ENCODE measurements at places on chromosomes 3 and 15. TPM values are rescaled to one million over a fixed set of nuclear protein-coding genes. Genes with fewer than 3 reads are reported as not detected.

Gene DBR1
- total RNA-seq = 14.5 TPM

Gene PCSK6
- 11.6 TPM for total RNA-seq

Gene B3GNT5
- 1.00 TPM for total RNA-seq

Gene LRIG1
- 47.4 TPM for total RNA-seq

Gene SEMA3B
- total RNA-seq = 31.8 TPM

Gene MGLL
- total RNA-seq = 10.9 TPM

Gene PDZRN3
- 77.3 TPM for total RNA-seq

Gene TNFAIP8L3
- 14.2 TPM for total RNA-seq

Gene KLHL6
- total RNA-seq = under 0.01 TPM

Gene THSD4
- 33.8 TPM for total RNA-seq

Gene MYD88
- total RNA-seq = 8.1 TPM

Gene CCDC54
- not detected for total RNA-seq

Gene NPAP1
- not detected for total RNA-seq

Gene IL5RA
- total RNA-seq = not detected

Gene NDUFB4
- 36.8 TPM for total RNA-seq

Gene DGKG
- 2.0 TPM for total RNA-seq

Gene SCG5
- 13.7 TPM for total RNA-seq

Gene TP63
- under 0.01 TPM for total RNA-seq

Gene LEKR1
- 0.43 TPM for total RNA-seq

Gene TNNC1
- 1.8 TPM for total RNA-seq

Gene PAQR5
- total RNA-seq = 9.6 TPM

Gene DNAH1
- 1.7 TPM for total RNA-seq

Gene CFAP92
- 1.1 TPM for total RNA-seq

Gene PLA2G4E
- not detected for total RNA-seq

Gene ZSCAN29
- total RNA-seq = 21.1 TPM

Gene NRG4
- not detected for total RNA-seq

Gene DCUN1D1
- total RNA-seq = 37.8 TPM

Gene SLC22A13
- total RNA-seq = 0.28 TPM

Gene PEX11A
- total RNA-seq = 8.0 TPM

All from smooth muscle cell of bladder (primary cell).